ENCODE measurements at places on chromosomes 1 and 21. TPM values are rescaled to one million over a fixed set of nuclear protein-coding genes. Genes with fewer than 3 reads are reported as not detected.

Gene OPRD1
- 0.07 TPM for total RNA-seq

Gene C1orf210
- not detected for total RNA-seq

Gene CLDN14
- not detected for total RNA-seq

Gene GJB4
- not detected for total RNA-seq

Gene OLFML2B
- 2.2 TPM for total RNA-seq

Gene KRTAP11-1
- total RNA-seq = not detected

Gene USH2A
- 0.30 TPM for total RNA-seq

Gene PDIK1L
- 4.7 TPM for total RNA-seq

DNA sequence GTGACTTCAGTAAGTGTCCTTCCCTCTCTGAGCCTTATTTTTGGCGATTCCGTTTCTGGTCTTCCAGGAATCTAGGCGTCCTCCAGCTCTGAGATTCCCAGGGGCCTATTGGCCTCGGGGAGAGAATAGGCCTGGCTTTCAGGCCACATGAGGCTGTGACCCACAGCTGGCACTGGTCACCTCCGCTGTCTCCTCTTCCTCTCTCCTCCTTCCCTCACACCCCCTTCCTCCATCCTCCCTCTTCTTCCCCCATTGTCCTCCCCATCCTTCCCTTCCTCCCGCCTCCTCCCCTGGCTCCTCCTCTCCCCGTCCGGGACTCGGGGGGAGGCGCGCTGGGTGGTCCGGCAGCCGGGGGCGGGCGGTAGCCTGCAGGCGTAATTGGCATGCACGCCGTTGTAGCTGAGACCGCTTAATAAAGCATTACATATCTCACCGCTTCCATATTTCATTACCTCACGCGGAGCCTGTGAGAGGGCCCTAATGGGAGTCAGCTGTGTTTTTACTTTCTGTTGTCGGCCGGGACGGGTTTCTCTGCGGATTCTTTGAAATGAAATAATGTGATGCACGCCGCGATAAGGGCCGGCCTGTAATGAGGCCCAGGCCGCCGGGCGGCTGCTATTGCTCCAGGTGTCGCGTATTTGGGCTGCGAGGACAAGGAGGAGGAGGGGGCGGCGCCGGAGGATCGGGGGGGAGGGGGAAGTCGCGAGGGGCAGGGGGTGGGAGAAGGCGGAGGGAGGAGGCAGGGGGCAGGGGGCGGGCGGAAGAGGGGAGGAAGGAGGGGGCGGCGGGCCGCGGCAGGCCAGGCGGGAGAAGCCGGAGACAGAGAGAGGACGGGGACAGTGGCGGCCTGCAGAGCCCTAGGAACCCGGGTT is 95.3 kb downstream of the FOXD2 start:
- H3K4me3 ChIP-seq = peak overlapping the region; percentile 57
- no peaks in the 10 kb centered on the region for H3K36me3 ChIP-seq
- H3K27me3 ChIP-seq = peaks cover 1% of the 10 kb centered on the region
- H3K4me1 ChIP-seq = peaks cover 6% of the 10 kb centered on the region
- no peak overlapping the region for H3K27ac ChIP-seq

- H3K27me3 ChIP-seq = no peaks in the 10 kb centered on the region
- H3K27ac ChIP-seq = no peak overlapping the region
- no peaks in the 10 kb centered on the region for H3K4me1 ChIP-seq
- peaks cover 3% of the 10 kb centered on the region for H3K36me3 ChIP-seq
Observed at GRCh38 chr1:64848803-64849202, 103.9 kb downstream of the RAVER2 start.

GRCh38 chr1:12159816-12160215 is 7.0 kb upstream of the TNFRSF1B start:
- no peak overlapping the region for H3K27ac ChIP-seq
- H3K4me3 ChIP-seq = no peak overlapping the region
- no peaks in the 10 kb centered on the region for H3K36me3 ChIP-seq
- H3K27me3 ChIP-seq = no peaks in the 10 kb centered on the region
- peaks cover 18% of the 10 kb centered on the region for H3K4me1 ChIP-seq

GRCh38 chr1:52636721-52637695 is 4.0 kb downstream of the SHISAL2A start:
- peaks cover 8% of the 10 kb centered on the region for H3K4me1 ChIP-seq
- peak overlapping the region; percentile 50 for H3K27ac ChIP-seq
- H3K36me3 ChIP-seq = no peaks in the 10 kb centered on the region
- no peak overlapping the region for H3K4me3 ChIP-seq

DNA sequence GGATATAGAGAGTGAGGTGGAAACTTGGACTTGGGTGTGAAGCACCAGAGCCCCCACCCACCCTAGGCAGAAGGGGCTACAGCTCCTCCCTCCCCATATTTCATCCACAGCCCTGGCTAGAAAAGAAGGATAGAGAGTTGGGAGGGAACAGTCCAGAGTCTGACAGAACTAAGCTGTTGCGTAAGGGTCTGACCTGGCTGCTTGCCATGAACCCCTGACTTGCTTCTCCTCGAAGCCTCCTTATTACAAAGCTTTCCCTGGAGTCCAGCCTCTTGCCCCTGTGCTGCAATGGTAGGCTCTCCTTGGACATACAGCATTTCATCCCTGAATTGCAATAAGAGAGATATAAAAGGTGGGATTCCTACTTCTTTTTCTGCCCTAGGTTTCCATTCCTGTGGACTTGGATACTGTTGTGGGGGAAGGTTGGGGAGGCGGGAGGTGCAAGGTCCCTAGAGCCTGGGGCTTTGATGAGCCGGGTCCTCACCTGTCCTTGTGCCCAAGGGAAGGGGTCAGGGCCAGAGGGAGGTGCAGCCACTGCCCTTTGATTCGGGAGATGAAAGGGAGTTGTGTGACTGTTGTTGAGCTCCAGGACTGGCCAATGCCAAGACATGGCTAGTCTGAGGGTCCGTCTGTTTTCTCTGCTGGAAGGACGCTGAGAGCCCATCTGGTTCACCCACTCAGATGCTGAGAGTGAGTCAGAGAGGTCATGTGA is 2.7 kb downstream of the RHBG start:
- H3K27ac ChIP-seq = no peak overlapping the region
- no peaks in the 10 kb centered on the region for H3K36me3 ChIP-seq
- no peaks in the 10 kb centered on the region for H3K27me3 ChIP-seq
- no peaks in the 10 kb centered on the region for H3K4me1 ChIP-seq
- DNase-seq = peak; percentile 68
- no peak overlapping the region for H3K4me3 ChIP-seq

- no peaks in the 10 kb centered on the region for H3K36me3 ChIP-seq
- no peak for DNase-seq
- H3K27me3 ChIP-seq = no peaks in the 10 kb centered on the region
- H3K4me1 ChIP-seq = no peaks in the 10 kb centered on the region
- H3K4me3 ChIP-seq = no peak overlapping the region
- no peak overlapping the region for H3K27ac ChIP-seq
Observed at GRCh38 chr1:197330213-197330612, 62.2 kb downstream of the CRB1 start.

DNA sequence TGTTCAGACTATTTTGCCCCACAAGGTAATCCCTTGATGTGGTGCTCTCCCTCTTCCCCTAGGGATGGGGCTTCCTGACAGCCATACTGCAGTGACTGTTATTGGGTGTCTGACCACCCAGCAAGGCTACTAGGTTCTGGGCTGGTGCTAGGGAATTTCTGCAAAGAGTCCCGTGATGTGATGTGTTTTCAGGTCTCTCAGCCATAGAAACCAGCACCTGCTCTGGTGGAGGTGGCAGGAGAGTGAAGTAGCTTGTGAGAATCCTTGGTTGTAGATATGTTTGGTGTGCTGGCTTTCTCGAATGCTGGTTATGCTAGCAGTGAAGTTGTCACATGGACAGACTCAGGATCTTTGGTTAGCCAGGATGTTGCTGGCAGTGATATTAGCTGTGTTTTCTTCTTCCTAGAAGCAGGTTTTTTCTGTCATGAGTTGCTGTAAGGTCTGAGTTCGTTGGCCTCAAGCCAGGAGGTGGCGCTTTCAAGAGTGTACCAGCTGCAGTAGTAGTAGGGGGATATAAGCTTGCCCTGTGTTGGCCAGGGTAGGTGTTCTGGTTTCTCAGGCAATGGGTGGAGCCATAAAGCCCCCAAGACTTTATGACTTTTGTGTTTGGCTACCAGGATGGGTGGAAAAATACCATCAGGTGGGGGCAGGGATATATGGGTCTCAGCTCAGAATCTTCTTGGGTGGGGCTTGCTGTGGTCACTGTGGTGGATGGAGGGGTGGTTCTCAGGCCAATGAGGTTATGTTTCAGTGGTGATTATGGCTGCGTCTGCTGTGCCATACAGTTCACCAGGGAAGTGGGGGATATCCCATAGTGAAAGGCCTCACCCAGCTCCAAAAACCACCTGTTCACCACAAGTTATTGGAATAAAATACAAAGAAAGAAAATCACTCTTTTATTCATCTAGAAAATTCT is 1112.3 kb downstream of the KCNT2 start:
- no peak overlapping the region for H3K4me3 ChIP-seq
- H3K27ac ChIP-seq = no peak overlapping the region
- no peak for DNase-seq
- H3K36me3 ChIP-seq = no peaks in the 10 kb centered on the region
- H3K4me1 ChIP-seq = no peaks in the 10 kb centered on the region

DNA sequence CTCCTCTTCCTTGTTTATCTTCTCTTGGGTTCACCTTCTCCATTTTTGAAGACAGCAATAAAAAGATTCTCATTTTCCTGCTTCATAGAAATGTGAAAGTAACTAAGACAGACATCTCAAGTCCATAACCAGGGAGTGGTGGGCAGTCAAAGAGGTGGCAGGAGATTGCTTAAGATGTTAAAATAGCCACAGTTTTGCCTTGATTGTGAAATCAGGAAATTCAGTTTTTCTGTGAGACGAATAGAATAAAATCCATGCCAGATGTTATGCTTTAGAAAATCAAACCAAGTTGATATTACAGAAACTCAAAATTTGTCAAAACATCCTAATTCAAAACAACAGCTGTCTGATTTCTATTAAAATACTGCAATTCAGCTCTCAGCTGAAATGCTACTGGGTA is 57.2 kb downstream of the TNN start:
- no peaks in the 10 kb centered on the region for H3K27me3 ChIP-seq
- no peak overlapping the region for H3K4me3 ChIP-seq
- no peaks in the 10 kb centered on the region for H3K4me1 ChIP-seq
- no peak for DNase-seq
- no peak overlapping the region for H3K27ac ChIP-seq
- H3K36me3 ChIP-seq = no peaks in the 10 kb centered on the region

DNA sequence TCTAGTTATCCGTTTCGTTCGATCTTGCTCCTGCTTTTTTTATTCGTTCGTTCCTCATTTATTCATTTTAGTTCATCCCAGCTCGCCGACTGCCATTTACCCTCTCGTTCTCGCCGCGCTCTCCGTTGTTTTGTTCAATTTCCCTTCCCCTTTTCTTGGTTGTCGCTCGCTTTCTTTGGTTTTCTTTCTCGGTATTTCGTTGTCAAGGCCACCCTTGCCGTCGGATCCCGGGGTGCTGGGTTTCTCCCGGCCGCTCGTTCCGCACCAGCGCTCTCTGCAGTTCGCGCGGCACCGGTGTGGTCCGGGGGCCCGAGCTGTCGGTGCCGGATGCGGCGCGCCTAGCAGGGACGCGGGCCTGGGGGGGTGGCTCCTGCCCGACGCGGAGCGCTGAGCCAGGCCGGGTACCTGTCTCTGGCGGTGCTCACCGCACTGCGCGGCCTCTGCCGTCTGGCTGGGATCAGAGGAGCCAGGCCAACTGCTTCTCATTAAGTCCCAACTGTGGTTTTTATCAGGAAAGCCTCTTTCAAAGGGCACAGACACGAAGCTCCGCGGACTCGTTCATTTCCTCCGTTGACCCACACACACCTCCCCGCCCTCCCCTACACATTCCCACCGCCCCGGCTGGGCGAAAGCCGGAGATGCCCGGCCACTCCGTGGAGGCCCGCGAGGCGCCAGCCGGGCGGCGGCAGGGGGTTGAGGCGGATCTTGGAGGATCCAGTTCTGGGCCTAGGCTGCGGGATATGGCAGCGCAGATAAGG is 1.6 kb downstream of the ALX3 start:
- DNase-seq = peak; percentile 41
- H3K4me1 ChIP-seq = peaks cover 11% of the 10 kb centered on the region
- H3K4me3 ChIP-seq = peak overlapping the region; percentile 43
- H3K27me3 ChIP-seq = no peaks in the 10 kb centered on the region
- H3K36me3 ChIP-seq = no peaks in the 10 kb centered on the region
- no peak overlapping the region for H3K27ac ChIP-seq

DNA sequence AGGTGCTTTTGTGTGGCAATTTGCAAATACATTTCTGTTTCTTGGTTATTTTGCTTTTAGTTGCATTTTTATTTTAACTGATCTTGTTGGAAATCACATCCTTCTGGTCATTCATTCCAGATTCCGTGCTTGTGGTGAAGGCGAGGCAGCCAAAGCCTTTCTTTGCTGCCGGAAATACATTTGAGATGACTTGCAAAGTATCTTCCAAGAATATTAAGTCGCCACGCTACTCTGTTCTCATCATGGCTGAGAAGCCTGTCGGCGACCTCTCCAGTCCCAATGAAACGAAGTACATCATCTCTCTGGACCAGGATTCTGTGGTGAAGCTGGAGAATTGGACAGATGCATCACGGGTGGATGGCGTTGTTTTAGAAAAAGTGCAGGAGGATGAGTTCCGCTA is 34.8 kb upstream of the CD101 start:
- no peaks in the 10 kb centered on the region for H3K27me3 ChIP-seq
- no peak overlapping the region for H3K27ac ChIP-seq
- no peaks in the 10 kb centered on the region for H3K4me1 ChIP-seq
- no peaks in the 10 kb centered on the region for H3K36me3 ChIP-seq

GRCh38 chr1:208270651-208271141 is 26.5 kb upstream of the PLXNA2 start:
- peaks cover 4% of the 10 kb centered on the region for H3K4me1 ChIP-seq
- peaks cover 11% of the 10 kb centered on the region for H3K27me3 ChIP-seq
- H3K27ac ChIP-seq = no peak overlapping the region
- H3K4me3 ChIP-seq = no peak overlapping the region
- H3K36me3 ChIP-seq = no peaks in the 10 kb centered on the region

- no peak overlapping the region for H3K27ac ChIP-seq
- H3K4me1 ChIP-seq = no peaks in the 10 kb centered on the region
- H3K27me3 ChIP-seq = no peaks in the 10 kb centered on the region
- DNase-seq = no peak
- H3K4me3 ChIP-seq = no peak overlapping the region
- H3K36me3 ChIP-seq = peaks cover 5% of the 10 kb centered on the region
Observed at GRCh38 chr1:112536561-112536960, 27.8 kb downstream of the WNT2B start.
